ENCODE measurements at places on chromosomes 5 and 9. TPM values are rescaled to one million over a fixed set of nuclear protein-coding genes. Genes with fewer than 3 reads are reported as not detected.

- H3K4me3 ChIP-seq = no peak overlapping the region
- H3K4me1 ChIP-seq = no peaks in the 10 kb centered on the region
- no peaks in the 10 kb centered on the region for H3K27me3 ChIP-seq
- H3K36me3 ChIP-seq = no peaks in the 10 kb centered on the region
Observed at GRCh38 chr9:109716631-109717030, 63.4 kb upstream of the PALM2AKAP2 start.

The POC5 gene
- total RNA-seq = 31.2 TPM

- peak; percentile 14 for DNase-seq
- H3K4me3 ChIP-seq = no peak overlapping the region
- H3K4me1 ChIP-seq = no peaks in the 10 kb centered on the region
- no peak overlapping the region for H3K27ac ChIP-seq
- no peaks in the 10 kb centered on the region for H3K36me3 ChIP-seq
Observed at GRCh38 chr9:114914139-114914538, 16.3 kb downstream of the TNFSF8 start.

The COL15A1 gene
- total RNA-seq = 3.2 TPM

The ANKRD34B gene
- total RNA-seq = 0.77 TPM

The WDR38 gene
- total RNA-seq = not detected

- no peaks in the 10 kb centered on the region for H3K36me3 ChIP-seq
- H3K27ac ChIP-seq = no peak overlapping the region
- no peak overlapping the region for H3K4me3 ChIP-seq
- H3K27me3 ChIP-seq = no peaks in the 10 kb centered on the region
- peaks cover 10% of the 10 kb centered on the region for H3K4me1 ChIP-seq
Observed at GRCh38 chr9:132946631-132947295, 2.3 kb upstream of the TSC1 start.

The HACD4 gene
- 1.2 TPM for total RNA-seq

DNA sequence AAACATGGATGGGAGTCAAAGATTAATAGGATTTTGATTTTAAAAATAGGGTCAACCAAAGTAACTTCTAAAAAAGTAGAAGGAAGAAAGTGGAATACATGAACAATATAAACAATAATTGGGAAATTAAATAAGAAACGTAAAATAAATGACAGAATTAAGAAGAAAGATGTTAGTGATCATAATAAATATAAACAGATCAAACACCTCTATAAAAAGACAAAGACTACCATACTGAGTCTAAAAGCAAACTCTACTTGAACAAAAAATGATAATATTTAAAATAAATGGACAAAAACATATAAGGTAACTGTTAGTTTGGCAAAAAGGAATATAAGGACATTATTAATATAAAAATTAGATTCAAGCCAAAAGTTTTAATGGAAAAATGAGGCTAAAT lies 57.7 kb upstream of the ZNF618 start:
- peaks cover 7% of the 10 kb centered on the region for H3K4me1 ChIP-seq
- no peaks in the 10 kb centered on the region for H3K36me3 ChIP-seq
- no peak overlapping the region for H3K4me3 ChIP-seq
- H3K27me3 ChIP-seq = peaks cover 30% of the 10 kb centered on the region
- H3K27ac ChIP-seq = no peak overlapping the region
- no peak for DNase-seq

Measured in neural progenitor cell (in vitro differentiated cells).